ENCODE measurements at places on chromosomes 4 and X.
A peak's percentile ranks its signal among the peaks of the same experiment; 100 is the strongest.

DNA sequence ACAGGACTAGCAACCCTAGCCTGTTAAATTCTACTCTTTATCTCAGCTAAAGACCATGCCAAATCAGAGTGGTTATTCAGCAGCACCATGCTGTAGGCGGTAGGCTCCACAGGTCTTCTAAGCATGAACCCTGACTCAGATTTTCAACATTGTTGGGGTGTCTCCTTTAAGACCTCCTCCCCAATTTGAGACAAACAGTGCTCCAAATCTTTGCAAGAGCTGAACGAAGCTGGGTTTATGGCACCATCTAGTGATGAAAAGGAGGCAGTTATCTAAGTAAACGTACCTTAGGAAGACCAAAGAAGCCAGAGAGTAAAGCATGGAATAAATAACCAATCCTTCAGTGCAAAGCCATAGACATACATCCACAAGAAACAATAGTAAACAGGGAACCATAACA is 334.5 kb upstream of the SLC7A11 start:
- no peak for DNase-seq

GRCh38 chrX:132694382-132694781 is 205.5 kb upstream of the MBNL3 start:
- DNase-seq, result no peak

DNA sequence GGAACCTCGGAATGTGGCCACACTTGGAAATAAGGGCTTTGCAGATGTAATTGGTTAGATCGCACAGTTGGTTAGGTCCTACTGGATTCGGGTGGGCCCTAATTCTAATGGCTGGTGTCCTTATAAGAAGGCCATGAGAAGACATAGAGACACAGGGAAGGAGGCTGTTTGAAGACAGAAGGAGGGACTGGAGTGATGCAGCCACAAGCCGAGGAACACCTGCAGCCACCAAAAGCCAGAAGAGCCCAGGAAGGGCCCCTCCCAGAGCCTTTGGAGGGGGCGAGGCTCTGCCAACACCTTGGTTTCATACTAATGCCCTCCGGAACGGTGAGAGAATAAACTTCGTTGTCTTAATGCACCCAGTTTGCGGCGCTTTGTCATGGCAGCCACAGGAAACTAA is 47.0 kb downstream of the EVC start:
- DNase-seq, result no peak

- no peak for DNase-seq
Observed at GRCh38 chrX:79506001-79506400, 138.9 kb upstream of the ITM2A start.

DNA sequence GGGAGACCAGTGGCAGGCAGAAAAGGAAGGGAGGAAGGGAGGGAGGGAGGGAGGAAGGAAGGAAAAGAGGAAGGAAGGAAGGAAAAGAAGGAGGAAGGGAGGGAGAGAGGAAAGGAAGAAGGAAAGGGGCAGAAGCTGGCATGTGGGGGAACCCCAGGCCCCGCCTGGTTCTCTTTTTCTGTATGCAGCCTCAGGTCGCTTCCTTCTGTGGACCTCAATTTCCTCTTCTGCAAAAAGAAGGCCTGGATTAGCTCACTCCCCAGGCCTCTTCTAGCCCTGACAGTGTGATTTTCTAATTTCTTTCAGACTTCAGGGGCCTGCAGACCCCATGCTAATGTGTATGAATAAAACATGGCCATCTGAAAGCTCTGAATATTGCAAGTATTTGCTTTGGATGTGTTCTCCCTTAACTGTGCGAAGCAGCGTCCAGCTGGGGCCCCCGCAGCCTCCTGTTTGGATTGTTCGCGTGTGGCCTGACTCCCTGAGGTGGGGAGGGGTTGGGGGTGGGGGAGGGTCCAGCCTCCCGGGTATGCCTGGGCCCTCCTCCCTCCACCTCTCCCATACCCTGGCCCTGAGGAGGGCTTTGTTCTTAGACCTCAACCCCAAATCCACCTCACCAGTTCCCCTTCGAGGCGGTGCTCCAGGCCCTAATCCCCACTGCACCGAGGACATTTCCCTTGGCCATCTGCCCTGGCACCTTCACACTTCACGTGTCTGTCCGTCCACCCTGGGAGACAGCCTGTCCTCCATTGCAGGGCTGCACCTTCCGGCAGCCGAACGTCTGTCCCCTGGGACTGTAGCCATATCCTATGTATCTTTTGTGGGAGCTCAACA is 199.9 kb upstream of the ATP6AP2 start:
- no peak for DNase-seq

DNA sequence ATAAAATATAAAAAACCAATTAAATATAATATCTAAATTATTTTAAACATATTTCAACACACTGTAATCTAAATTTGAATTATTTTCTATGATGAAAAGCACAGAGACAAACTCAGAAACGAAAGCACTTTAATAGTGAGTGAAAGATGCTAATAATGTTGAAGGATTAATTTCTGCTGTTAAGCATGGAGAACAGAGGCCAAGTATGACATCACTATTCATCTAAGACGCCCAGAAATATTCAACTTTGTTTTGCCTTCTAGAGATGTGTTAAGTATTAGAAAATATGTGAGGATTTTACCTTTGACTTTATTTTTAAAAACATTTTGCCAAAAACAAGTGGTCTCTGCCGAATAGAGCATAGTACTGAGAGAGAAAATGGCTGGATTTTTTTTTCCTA is 19.3 kb downstream of the ARHGEF6 start:
- DNase-seq, result no peak

DNA sequence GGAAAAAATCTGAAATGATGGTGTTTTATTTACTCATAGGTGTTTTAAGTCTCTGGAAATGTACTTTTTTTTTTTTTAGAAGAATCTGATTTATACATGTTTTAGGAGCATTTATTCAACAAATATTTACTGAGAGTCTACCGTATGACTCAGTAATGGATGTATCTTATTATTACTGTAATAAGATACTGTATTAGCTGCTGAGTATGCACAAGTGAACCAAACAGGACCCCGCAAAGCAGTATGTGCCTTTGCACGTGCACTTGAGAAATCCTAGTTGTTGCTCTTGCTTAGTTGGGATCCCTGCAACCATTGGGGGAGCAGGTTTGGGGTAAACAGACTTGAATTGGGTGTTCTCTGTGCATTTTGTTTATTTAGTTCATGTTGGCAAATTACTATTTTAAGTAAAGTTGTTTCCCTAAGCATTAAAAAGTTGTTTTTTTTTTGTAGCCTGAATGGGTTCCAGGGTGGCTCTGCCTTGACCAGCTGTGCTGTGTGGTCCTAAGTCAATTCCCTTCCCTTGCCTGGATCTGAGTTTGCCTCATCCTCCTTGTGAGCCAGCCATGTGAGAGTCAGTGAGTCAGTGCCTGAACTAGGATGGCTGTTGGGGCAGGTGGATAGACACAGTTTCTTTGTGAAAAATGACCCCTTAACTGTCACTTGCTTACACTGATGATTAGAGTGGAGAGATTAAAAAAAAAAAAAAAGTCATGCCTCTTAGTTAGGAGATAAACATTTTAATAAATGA is 27.7 kb downstream of the DCUN1D4 start:
- DNase-seq, result no peak

DNA sequence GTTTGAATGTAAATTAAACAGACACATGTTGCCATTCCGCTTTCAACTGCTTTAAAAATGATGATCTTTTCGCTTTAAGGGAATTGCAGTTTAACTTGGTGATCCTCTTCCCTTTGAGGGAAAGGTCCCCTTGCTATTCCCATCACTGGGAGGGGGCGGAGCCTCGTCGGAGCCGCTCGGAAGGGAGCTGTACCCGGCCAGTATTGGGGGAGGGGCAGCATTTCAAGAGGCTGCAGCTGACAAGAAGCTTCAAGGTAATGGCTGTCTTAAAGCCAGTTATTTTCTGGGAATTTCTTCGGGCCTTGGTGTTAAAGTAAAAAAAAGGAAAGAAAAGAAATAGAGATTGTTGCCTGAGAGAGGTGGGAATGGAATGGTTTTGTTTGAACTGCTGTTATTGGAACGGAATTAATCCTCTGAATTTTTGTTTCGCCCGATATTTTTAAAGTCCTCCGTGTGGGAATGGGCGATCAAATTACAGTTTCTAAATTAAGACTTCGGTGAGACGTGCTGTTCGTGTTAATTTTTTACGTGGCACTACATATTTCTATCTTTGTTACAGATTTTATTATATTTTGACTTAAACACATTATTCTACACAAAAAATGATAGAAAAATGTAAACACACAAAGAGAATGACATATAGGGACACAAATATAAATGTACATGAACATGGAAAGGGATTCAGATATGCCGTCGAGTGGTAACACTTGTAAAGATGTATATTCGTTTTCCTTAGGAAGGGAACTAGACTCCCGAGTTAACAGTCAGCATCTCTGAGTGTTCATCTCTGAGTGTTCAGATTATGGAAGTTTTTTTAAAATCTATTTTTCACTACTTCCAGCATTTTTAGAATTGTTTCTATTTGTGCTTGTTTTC is 9.2 kb downstream of the PWWP3B start:
- DNase-seq, result no peak

DNA sequence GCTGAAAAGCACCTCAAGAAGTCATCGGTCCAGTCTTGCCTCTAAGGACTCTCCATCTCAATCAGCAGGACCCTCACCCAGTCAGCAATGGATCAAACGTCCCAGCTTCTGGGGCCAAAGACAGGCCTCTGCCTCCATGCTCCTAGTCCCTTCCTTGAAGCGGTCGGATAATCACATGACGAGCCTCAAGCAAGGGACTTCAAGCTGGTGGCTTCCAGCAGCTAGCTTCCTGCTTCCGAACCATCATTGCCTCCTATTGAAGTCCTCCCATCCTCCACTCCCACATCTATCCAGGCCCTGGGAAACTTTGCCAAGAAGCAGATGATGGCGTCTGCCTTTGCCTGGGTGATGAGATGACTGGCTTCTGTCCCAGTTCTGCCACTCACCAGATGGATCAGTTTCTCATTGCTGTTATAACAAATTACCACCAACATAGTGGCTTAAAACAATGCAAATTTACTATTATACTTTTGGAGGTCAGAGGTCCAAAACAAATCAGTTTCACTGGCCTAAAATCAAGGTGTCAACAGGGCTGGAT is 135.2 kb upstream of the MAMLD1 start:
- DNase-seq, result no peak

- DNase-seq, result no peak
Observed at GRCh38 chr4:76630741-76631140, 195.7 kb downstream of the SHROOM3 start.

- DNase-seq, result no peak
Observed at GRCh38 chr4:187491959-187492358, 503.6 kb upstream of the ZFP42 start.

DNA sequence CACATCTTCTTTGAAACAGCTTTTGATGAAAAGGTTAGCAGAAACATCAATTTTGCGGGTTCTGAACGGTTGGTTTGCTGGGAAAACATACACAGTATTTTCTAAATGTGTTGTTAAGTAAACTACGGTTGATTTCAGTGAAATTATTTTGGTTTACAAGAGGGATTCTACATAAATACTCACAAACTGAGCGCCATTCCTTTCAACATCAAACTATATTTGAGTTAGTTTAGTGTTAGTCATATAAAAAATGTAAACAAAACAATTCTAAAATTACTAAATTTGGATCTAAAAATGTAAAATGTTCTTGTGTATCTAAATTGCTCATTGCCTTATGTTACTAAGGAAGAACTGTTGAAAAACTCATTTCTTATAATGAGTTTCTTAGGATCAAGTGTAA is 425.6 kb downstream of the PCDH18 start:
- no peak for DNase-seq

DNA sequence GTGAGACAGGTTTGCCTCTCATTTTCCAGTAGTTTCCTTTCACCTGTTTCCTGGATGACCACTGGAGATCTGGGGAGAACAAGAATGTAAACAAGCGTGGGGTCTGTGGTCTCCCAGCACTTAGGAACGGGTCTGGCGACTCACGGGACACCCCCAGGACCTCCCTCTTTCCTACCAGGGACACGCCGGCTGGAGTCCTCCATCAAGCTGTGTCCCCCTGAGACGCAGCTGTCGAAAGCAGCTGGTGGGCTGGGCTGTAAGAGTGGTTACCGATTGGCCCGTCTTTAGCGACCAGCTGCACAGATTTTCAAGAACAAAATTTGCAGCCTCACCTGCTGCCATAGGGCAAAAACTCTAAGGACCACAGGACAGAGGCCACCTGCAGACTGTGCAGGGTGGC is 11.9 kb downstream of the LRPAP1 start:
- DNase-seq, result no peak

DNA sequence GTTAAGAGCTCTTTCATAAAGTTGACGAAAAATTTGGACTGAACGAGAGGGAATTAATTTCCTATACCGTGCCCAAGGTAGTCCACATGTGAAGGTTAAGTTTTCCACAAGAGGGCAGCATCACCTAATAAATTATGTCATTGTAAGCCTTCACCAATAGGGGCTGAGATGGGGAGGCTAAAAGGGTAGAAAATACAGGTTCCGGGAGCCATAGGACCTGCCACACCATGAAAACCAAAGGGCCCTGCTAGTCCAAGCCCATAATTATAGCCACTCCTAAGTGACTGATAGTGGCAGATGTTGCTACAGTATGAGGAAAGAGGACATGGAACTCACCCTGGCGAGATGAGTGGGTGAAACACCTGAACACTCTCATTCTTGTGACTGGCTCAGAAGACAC is 122.2 kb downstream of the SHROOM4 start:
- peak; percentile 26 for DNase-seq

DNA sequence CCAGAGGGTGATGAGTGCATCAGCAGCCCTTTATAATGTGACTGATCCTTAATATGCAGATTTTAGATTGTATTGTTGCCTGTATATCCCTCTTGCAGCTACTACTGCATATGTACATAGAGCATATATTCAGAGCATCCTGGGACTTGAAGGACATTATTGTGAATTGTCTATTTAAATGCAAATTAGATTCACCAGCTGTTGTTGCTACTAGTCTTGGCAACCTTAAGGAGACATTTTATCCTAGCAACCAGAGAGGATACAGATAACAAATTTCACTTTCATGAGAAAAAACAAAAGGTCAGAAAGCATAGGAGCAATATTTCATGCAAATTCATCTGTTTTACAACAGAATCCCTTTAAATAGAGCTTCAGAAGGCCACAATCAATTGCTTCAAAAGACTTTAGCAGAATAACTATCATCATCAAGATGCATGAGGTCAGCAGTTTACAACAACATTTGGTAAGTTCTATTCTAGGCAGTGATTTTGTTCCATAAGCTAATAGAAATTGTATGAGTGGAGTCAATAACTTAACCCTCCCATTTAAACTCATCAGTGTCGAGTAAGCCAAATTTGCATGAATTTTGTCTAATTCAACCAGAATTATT is 148.6 kb downstream of the GC start:
- no peak for DNase-seq

GRCh38 chrX:46376246-46376885 is 168.9 kb downstream of the ZNF674 start:
- peak; percentile 16 for DNase-seq

- no peak for DNase-seq
Observed at GRCh38 chr4:141643557-141643956, 7.2 kb downstream of the IL15 start.

GRCh38 chrX:45743081-45743533 is 542.4 kb upstream of the DIPK2B start:
- no peak for DNase-seq

DNA sequence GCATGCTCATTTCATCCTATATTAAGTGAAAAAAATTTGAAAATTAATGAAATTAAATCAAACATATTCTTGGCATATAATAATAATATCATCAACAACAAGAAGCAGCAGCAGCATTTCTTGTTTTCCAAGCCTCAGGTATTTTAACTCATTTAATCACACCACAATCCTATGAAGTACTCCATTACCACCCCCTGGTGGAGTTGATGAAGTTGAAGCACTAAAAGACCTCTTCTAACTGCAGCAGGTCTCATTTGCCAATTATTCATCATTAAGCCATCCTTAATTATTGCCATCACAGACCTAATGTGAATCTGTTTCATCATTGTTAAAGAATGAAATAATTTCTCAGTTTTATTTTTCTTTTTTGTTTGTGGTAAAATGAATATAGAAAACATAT is 801.4 kb upstream of the GRID2 start:
- no peak for DNase-seq

All from CD4-positive, alpha-beta T cell treated with Interleukin-6 at 100 ng/mL for 8 hours (primary cell).